ENCODE measurements at places on chromosomes 13 and 19.

DNA sequence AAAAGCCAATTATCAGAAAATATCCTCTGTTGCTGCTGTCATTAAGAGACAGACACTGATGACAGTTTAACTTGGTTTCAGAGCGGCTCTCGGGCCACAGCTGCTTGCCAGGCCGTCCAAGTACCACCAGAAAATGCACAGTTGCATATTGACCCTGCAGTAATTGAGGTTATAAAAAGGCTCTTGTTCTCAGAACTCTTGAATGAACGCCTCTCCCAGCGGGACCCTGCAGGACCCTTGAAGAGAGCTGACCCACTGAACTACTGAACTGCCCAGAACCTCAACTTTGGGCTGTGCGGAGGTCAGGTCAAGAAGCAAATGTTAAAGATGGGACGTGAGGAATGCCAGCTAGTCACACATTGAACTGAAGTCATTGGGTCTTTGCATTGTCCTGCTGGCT, 1559.0 kb upstream of the SLC10A2 start:
- no peak for DNase-seq

GRCh38 chr19:10390652-10391286, 10.4 kb upstream of the TYK2 start:
- DNase-seq, result peak; percentile 39

DNA sequence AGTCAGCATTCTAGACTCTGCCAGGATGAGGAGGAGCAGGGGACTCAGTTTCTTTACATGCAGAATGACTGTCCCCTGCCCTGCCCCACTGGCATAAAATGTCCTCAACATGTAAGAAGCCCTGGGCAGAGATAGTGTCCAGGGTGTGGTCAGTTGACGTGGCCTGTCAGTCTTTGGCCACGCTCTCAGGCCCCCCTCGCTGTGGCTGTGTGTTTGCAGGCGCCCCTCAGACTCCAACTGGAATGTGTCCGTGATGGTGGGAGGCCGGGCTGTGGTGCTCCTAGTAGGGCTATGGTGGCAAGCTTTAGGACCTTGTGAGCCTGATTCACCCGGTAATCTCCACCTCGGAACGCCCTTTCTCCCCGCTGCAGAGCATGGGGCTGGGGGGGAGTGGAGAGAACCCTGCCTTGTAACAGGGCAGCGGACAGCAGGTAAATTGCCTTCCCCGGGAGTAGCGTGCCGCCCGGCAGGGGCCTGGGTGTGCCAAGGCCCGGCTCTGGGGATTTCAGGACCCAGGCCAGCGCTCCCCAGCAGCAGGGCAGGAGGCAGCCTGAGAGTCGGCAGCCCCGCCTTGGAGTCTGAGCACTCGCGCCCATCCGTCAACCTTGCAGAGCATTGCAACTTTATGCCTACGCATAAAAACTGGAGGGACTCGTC, 62.3 kb downstream of the CHST8 start:
- no peak for DNase-seq

GRCh38 chr13:28413999-28414398, 80.9 kb downstream of the FLT1 start:
- no peak for DNase-seq

GRCh38 chr19:53646144-53646543, 14.3 kb downstream of the DPRX start:
- DNase-seq, result no peak

DNA sequence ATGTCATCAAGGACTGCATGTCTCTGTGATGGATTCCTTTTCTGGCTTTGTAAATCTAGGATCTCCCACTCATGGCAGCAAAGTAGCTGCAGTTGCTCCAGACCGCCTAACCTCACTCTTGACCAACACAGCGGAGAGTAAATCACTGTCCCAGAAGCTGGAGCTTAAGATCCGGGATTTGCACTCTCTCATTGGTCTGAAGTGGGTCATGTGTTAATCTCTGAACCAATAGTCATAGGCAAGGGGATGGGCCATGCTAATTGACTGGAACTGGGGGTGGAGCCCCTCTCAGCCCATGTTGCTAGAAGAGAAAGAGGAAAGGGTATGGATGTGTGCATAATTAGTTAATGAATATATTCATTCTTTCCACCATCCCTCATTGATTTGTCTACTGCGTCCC, 34.0 kb downstream of the VAV1 start:
- no peak for DNase-seq

GRCh38 chr13:23667750-23668149, 97.5 kb downstream of the TNFRSF19 start:
- DNase-seq, result no peak

- no peak for DNase-seq
Measured at GRCh38 chr19:47542030-47542475, 27.2 kb upstream of the NAPA start.

- no peak for DNase-seq
Measured at GRCh38 chr13:76816394-76816793, 69.8 kb downstream of the KCTD12 start.

DNA sequence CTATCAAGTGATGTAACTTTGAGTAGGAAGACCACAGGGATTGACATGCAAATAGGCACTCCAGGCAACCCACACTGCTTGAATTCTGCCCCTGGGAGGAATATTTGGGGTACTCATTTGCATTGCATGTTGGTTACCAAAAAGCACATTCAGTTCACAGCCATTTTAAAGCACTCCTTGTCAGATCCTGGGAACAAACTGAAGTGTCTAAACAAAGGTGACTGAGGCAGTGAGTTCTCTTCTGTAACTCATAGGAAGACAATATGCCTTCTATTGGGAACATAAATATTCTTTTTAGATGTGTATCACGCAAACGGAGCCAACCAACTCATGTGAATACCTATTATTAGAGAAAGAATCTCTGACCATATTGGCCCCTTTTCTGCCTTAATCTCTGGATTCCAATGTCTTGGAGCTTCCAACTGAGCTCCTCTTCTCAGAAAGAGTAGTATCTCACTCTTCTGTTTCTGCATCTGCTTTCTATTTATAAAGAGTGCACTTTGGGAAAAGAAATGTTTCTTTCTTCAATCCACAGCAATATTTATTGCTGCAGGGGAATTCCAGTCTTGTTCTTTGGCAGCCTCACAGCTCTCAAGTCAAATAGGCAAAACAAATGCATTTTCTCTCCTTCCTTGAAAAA, 125.7 kb upstream of the NBEA start:
- no peak for DNase-seq

GRCh38 chr13:33639626-33640080, 178.3 kb upstream of the RFC3 start:
- DNase-seq, result peak; percentile 22

- DNase-seq, result no peak
Measured at GRCh38 chr13:42985312-42986175, 6.5 kb downstream of the EPSTI1 start.

DNA sequence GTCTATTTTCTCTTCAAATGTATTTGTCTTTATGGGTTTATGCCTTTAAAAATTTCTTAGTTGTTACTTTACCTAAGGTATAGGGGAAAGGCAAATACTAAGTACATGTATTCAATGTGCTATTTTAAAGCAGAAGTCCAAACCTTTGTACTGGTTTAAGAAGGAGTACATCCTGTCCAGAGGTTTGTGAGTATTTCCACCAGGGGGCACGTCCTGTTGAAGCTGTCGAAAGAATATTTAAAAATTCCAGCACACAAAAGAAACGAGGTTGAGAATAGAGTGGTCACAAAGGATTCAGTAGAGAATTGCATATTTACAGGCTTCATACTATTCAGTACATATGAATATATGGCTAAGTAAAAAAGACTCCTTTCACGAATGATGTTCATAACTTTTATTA, 59.8 kb downstream of the URI1 start:
- DNase-seq, result no peak

DNA sequence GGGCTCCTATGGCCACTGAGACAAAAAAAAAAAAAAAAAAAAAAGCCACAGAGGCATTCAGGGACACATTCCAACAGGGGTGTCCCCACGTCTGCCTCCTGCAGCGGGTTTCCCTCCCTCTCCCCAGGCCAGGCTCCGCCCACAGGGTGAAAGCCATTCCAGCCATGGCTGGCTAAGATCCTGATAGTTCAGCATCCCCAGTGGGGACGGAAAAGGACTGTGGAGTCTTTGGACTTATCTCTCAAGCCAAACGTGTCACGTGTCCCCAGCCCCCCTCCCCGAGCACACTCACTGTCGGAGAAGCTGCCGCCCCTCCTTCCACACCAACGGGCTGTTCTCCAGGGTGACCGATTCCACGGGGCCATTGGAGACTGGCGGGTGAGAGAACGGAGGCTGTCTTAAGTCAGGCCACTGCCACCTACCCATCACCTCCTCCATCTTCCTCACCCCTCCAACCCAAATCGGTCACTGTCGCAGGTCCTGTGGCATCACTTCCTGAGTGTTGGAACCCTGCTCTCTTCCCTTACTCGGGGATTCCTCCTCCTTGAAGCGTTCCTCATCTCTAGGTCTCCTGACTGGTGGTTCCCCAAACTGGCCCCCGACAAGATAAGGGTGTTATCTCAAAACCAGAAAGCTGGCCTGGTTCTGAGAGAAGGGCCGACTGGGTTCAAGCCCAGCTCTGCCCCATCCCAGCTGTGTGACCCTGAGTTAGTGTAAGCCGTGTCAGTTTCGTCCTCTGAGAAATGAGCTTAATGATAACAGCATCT, 9.1 kb upstream of the FKRP start:
- DNase-seq, result no peak

GRCh38 chr19:591099-591958, 1.6 kb downstream of the HCN2 start:
- no peak for DNase-seq

- DNase-seq, result no peak
Measured at GRCh38 chr13:21344662-21345176, 114.4 kb downstream of the ZDHHC20 start.

GRCh38 chr13:113849981-113850721, 13.7 kb downstream of the GAS6 start:
- no peak for DNase-seq

GRCh38 chr19:42177686-42178019, 39.8 kb downstream of the DEDD2 start:
- DNase-seq, result no peak

- no peak for DNase-seq
Measured at GRCh38 chr13:107023335-107023734, 455.4 kb upstream of the ARGLU1 start.

DNA sequence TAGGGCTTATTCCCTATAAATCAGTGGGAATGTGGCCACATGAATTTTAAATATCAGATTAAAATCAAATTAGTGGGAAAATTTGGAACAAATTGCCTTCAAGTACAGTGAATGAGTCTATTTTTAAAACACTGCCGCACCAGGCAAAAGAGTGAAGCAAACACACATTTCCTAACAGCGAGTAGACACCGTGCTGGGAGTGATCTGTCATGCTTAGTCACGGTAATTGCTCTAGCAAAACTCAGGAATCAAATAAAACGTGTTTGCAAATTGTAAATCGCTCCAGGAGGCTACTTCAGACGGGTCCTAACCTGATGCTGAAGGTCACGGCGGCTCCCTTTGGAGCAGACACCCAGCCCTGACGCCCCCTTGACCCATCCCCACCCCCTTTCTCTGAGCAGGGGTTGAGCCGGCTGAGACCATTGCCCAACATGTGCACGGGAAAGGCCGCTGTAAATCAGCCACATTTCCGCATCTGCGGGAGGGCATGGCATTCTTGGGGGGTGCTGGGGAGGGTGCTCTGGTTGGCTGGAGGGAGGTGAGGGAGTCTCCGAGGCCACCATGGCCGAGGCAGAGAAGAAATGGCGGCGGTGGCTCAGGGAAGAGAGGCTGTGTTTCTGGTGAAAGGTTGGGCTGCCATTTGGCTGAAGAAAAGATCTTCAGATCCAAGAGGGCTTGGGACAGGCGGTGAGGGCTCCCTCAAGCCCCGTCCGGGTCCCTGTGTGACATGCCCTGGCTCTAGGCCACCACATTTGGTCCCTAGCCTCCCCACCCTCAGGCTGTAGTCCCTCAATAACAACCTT, 8.9 kb downstream of the CEBPA start:
- no peak for DNase-seq

GRCh38 chr19:2952953-2953481, 8.2 kb upstream of the ZNF77 start:
- DNase-seq, result no peak

DNA sequence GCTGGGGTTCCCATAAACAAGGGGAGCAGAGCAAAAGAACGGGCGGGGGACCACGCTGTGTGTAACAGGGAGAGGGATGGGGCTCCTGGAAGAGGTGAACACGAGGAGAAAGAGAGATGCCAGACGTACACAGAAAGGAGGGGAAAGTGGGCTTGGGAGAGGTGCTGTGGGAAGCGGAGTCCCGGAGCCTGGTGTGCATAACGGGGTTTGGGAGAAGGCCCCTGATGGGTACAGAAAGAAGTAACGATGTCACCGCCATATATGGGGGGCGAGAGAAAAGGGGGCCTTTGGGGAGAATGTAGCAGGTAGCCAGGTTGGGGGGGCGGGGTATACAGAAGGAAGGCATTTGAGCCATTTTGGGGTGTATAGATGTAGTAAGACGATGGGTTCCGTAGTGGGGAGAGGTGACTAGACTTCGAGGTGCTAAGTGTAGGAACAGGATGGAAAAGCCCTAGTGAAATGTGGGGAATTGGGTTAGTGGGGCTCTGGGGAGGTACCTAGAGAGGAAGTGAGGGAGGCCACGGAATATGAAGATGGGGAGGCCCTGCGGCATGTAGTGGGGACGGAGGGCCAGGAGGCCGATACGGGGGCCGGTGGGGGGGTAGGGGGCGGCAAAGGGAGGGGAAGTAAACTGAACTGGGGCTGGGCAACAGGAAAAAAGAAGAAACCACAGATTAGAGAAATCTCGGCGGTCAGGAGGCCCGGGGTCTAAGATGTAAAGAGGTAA, 787 bp downstream of the ZNF580 start:
- no peak for DNase-seq

- no peak for DNase-seq
Measured at GRCh38 chr13:106507560-106508274, 27.7 kb downstream of the EFNB2 start.

DNA sequence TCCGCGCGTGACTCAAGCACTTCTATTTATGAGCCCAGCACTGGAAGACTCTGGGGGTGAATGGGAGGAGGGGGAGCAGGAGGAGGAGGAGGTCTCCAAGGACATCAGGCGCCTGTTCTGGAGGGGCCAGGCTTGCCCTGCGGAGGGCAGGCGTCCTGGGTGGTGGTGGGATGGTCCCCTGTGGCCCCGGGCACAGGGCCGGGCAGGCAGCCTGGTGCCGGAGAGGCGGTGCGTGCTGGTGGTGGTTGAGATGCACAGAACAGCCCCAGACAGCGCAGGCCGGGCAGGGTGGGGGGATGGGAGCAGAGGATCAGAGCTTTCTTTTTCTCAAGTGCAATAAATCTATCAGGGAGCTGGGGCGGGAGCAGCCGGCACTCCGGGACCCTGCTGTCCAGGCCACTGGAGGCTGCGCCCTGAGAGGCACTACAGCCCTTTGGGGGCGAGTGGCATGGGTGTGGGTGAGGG, 14.0 kb downstream of the NKPD1 start:
- no peak for DNase-seq

GRCh38 chr13:35976126-35976525, 155.1 kb downstream of the DCLK1 start:
- DNase-seq, result no peak

GRCh38 chr13:52947921-52948373, 80.7 kb upstream of the OLFM4 start:
- no peak for DNase-seq

GRCh38 chr19:49596954-49597702, 6.1 kb downstream of the PRR12 start:
- DNase-seq, result no peak

- DNase-seq, result no peak
Measured at GRCh38 chr13:76271728-76272232, 614.4 kb downstream of the KCTD12 start.

Data from stimulated activated CD4-positive, alpha-beta T cell treated with anti-CD3 and anti-CD28 coated beads, Interleukin-1b, Interleukin-23, amount 100 ng/mL, for 1 hour (primary cell).